DMS153 (cell line): ENCODE measurements at places on chromosomes 16 and 17.

- no peak for DNase-seq
Observed at GRCh38 chr17:44216173-44216572, 3.3 kb downstream of the UBTF start.

DNA sequence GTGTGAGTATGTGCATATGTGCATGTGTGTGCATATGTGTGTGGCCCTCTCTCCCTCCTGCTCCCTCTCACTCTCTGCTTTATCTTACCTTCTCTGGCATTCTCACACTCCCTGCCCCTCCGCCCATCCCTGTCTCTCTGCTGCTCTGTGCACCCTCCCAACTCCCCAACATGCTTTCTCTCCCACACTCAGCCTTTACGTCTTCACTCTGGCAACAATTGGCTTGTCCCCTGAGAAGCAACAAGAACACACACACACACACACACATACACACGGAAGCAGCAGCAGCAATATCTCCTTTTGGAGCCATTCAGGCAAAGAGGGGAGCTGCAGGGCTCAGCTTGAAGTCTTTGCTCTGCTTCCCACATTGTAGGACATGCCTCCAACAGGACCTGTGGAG lies 27.8 kb downstream of the PITPNM3 start:
- DNase-seq = no peak

- no peak for DNase-seq
Observed at GRCh38 chr16:10976634-10977033, 32.3 kb downstream of the CLEC16A start.

DNA sequence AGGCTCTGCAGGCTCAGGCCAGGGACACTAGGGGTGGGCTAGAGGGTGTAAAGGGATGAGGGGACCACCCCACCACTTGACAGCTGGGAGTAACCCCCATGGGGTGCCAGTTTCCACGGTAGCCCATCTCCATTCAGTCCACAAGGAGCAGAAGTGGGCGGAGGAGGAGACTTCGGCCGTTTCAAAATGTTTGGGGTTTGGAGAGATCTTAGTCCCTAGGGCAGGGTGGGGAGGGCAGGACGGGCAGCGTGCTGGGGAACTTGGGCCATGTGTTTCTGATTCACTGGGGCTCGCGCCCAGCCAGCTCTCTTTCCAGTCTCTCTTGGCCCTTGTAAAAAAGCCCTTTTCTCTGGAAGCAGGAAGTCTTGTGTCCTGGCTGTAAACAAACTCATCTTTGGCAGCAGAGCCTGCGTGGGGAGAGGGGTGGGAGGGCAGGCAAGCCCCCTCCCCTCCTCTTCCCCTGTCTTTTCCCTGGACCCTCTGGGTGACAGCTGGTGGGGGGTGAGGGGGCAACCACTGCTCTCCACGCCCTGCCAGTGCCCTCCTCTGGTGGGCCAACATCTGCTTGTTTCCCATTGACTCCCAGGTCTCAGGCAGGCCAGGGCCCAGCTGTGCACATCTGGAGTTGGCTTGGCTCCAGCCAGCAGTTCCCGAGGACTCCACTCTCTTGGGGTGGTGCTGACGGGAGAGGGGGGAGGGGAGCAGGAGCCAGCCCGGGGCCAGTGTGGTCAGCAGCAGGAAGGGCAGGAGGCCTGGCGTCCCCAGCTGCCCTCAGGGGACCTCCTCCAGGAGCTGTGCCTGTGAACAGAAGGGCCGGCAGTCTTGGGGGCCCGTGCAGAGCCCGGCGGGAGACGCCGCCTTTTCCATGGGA lies 8.1 kb downstream of the CYGB start:
- peak; percentile 7 for DNase-seq

DNA sequence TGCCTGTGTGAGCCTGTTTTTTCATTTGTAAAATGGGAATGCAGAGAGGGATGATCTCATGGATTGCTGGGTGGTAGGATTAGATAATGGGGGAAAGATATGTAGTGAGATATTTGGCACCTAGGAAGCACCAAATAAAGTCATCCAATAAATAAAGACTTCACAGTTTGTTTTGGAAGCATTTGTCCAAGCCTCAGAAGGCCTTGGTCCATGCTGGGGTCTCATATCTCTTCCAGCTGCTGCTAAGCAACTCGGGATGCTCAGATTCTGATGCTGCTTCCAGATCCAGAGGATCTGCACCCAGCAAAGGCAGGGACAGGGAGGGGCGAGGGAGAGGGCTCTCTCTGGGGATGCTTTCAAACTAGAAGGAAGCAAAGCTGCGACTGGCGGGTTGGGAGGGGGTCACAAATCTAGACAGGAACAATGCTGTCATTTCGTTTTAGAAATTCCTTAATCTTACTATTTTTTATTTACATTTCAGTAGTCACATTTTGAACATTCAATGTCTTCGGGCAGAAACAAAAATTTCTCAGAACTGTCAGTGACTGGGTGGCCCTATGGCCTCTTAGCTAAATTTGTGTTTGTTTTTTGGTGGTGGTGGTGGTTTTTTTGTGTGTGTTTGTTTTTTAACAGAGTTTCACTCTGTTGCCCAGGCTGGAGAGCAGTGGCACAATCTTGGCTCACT lies 114.9 kb upstream of the CDH5 start:
- no peak for DNase-seq

DNA sequence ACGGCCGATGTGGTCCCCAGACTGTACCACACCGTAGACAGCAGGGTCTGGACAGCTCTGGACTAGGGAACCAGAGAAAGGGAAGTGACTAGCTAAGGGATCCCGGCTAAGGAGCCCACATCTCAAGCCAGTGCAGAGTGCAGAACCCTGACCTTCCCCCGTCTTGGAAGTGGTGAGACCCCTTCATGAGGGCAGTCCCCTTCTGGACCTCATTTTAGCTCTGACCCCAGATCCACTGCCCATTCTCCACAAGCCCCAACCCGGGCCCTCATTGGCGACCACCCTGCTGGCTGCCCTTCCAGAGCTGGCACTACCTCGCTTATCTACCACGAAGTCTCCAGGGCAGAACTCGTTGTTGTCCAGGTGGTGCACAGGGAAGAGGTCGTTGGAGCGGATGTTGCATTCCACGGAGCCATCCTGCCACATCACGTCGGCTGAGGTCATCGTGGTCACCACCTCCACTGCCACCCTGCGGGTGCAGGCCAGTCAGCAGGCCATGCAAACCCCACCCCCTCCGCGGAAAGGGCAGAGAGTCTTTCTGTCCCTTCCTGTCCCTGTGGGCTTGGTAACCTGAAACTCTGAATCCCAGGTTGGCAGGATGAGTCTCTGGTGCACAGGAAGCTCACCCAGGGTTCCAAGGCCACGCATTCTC lies 14.2 kb downstream of the SPHK1 start:
- DNase-seq = no peak

- no peak for DNase-seq
Observed at GRCh38 chr17:65888649-65889048, 303.3 kb downstream of the CEP112 start.

DNA sequence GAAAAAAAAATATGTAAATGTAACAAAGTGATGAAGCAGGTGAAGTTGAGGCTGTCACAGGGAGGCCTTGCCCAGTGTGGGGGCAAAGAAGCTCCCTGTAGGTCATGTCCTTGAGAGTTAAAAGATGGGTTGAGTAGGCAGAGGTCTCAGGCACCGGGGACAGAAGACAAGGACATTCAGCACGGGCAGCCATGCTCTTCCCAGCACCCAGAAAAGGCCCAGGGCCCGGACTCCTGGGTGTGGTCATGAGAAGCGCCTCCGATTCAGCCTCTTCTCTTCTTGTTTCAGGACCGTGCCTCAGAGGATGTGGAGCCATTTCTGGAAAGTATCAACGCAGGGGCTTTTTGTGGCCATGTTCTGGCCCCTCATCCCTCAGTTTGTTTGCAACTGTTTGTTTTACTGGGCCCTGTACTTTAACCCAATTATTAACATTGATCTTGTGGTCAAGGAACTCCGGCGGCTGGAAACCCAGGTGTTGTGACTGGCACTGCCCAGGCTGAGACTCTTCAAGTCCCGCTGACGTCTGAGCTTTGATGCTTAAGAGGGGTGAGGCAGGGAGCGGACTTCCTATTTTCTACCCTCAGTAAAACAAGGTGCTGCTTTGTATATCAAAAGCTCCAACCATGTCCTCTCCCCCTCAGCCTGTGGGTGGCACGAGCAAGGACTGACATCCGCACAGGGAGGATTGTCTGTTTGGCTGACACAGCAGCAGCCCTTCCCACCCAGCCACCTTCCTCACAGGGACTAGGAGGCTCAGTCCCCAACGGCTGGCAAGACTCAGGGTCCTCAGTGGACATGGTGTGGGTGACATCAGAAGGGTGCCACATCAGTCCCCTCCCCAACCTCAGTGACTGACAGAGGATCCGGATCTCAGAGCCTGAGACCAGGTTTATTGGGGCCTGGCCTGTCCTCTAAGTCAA lies 26.5 kb downstream of the PLA2G10 start:
- no peak for DNase-seq

GRCh38 chr16:8867932-8868415 lies 832 bp downstream of the CARHSP1 start:
- no peak for DNase-seq

- peak; percentile 54 for DNase-seq
Observed at GRCh38 chr16:77387815-77388209, 47.0 kb downstream of the ADAMTS18 start.

GRCh38 chr16:27174007-27174406 lies 29.3 kb upstream of the KDM8 start:
- DNase-seq = peak; percentile 87

DNA sequence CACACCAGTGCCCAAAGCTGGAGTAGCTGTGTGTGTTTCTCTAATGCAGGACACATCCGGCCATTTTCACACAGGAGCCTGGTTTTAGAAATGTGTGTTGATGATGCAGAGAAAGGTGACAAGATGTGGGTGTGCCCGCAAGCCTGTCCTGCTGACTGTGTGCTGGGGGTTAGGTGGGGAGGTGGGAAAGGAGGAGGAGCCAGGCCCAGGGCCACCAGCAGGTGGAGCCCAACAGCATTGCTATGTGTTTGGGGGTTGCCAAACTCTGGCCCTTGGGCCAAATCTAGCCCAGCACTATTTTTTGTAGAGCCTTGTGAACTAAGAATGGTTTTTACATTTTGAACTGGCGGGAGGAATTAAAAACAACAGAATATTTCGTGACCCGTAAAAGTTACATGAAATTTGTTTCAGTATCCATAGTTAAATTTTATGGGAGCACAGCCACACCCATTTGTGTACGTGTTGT lies 61.7 kb upstream of the LGALS9 start:
- no peak for DNase-seq
